ENCODE measurements at places on chromosomes 16 and 17.

GRCh38 chr16:84496991-84497390, 7.5 kb downstream of the MEAK7 start:
- no peak for DNase-seq

GRCh38 chr16:48608452-48608851, 1.5 kb downstream of the N4BP1 start:
- DNase-seq: peak; percentile 43

DNA sequence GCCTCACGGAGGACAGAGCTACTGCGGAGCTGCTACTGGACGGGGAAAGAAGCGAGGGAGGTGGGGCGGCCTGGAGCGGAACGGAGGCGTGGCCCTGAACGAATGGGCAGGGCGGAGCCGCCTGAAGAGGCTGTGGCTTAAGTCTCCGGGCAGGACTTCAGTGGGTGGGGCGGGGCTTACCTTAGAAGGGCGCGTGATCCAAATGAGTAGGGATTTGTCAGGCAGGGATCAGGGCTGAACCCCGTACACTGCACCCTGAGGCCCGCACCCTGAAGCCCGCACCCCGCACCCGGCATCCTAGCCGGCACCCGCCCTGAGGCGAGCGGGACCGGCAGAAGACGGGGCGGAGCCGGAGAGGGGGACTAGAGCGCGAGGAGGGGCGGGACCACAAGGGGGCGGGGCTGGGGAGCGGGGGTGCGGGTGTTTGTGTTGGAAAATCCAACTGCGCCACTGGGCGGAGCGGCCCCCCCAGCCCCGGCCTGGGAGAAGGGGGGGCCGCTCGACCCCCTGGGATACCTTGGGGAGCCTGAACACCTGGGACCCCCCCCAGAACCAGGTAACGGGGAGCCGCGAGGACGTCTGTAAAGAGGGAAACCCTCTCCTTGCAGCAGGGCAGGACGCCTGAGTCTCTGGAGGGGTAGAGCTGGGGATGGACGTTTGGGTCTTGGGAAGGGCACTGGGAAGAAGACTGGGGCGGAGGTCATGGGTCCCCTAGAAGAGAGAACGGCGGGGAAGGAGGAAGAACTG, at the start of gene KDM6B:
TSS of gene KDM6B (plus strand) at position 423 of the 747 bp plus-strand sequence. CDS start 11,338 bp downstream, outside the sequence.
- DNase-seq: peak; percentile 96

GRCh38 chr17:9451934-9452333, 123.7 kb downstream of the STX8 start:
- DNase-seq: no peak

- no peak for DNase-seq
Observed at GRCh38 chr16:54505549-54506213, 219.1 kb upstream of the IRX3 start.

GRCh38 chr16:16042076-16042475, 92.7 kb downstream of the ABCC1 start:
- DNase-seq: no peak

DNA sequence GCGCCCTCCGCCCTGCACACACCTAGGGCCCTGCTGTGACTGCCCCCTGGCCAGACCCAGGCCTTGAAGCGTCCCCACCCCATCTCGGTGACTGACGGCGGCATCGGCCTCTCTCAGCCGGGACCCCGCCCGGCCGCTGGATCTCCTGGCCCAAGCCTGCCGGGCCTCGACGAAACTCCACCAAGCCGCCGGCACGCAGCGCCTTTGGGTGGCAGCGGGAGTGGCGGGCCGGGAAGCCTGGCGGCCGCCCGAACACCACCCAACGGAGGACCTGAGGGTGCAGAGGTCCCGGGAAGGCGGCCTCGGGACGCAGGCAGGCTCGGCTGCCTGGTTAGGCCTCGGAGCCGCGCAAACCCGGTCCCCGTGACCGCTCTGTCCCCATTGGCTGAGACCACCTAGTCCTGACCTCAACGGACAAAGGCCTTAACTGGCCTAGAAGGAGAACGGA, 12.0 kb upstream of the TMEM97 start:
- DNase-seq: no peak

DNA sequence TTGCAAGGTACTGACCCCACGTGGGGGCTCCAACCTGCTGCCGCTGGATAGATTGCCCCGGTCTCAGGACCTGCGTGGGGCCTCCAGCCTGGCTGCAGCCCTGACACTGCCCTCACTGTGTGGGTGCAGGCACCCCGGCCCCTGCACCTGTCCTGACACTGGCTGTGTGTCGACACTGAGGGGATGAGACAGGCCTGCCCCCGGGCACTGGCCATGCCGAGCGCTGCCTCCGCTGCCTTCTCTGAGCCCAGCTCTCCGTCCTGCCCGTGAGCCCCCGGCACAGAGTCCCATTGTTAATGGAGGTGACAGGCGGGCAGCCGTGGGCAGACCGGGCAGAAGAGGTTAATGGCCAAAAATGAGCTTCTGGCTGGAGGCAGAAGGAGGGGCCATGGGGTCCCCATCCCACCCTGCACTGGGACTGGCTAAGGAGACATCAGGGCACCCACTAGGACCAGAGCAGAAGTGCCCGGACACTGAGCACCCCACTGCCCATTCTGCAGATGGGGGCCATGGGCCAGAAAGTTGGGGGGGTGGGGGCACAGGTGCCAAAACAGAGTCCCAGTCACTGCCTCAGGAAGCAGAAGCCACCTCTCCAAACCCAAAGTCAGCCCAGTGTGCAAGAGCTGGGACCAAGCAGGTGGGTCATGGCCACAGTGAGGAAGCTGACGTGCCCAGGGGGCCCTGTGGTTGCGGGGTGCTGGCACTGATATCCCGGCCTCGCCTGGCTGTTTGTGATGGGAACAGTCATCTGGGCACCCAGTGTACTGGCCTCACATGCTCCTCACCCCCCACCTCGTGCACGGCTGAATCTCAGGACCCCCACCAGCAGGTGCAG, 2.5 kb upstream of the PRR35 start:
- DNase-seq: no peak

DNA sequence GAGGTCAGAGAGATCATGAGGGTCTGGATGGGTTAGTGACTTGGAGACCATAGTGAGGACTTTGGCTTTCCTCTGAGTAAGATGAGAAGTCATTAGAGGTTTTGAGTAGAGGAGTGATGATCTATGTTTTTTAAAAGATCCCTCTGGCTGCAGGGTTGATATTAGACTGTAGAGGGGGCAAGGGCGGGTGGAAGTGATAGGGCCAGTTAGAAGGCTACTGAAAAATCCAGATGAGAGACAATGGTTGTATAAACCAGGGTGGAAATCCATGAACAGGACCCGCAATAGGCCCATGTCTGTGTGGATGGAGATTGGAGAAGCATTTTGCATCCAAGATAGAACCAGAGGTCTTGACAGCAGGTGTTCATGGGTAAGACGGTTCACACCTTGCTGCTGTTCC, 9.8 kb downstream of the ITGAL start:
- DNase-seq: no peak

DNA sequence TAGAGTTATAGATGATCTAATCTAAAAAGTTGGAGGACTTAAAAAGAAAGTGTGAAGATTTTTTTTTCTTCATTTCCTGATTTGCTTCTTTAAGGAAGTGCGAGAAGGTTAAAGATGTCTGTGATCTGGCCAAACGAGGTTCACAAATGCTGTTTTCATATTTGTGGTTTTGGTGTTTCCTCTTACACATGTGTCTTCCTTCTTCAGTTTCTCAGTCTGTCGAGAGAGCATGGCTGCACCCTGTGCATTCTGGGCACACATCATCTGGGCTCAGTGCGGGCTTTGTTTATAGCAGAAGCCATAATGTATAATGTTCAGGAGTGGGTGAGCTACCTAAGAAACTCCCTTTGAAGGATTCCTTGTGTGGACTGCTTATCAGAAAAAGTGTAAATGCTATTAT, 260.4 kb upstream of the TBX2 start:
- peak; percentile 84 for DNase-seq

- DNase-seq: no peak
Observed at GRCh38 chr17:39793301-39793872, 55.6 kb downstream of the GRB7 start.

DNA sequence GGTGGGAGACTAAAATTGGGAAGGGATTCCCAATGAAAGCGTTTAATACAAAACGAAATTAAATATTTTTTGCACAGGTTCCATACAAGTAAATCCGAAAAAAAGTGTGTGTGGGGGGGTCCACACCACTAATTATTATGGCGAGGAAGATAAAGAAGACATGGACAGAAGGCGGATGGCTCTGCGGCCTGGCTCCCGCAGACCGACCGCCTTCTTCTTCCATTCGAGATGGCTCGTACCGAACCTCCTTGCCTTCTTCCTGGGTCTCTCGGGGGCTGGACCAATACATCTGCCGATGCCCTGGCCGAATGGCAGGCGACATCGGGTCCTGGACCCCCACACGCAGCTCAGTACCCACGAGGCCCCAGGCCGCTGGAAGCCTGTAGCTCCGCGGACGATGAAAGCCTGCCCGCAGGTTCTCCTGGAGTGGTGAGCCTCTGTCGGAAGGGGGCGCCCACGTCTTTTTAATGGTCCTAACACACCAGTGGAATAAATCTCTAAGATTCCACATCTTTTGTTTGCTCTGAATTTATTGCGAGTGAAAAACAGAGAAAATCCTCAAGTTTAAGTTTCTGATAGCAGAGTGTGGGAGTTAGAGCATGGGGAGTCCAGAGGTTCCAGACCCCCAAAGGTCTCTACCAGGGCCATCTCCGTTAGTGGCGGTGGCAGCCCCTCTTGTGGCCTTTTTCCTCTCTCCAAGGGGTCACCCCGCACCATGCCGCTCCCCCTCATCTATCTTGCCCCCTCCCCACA, 1.4 kb downstream of the PRAC2 start:
- peak; percentile 77 for DNase-seq

- DNase-seq: no peak
Observed at GRCh38 chr16:22732400-22732799, 81.6 kb upstream of the HS3ST2 start.

- no peak for DNase-seq
Observed at GRCh38 chr16:83792391-83792790, 15.4 kb upstream of the HSBP1 start.

- peak; percentile 23 for DNase-seq
Observed at GRCh38 chr17:21171309-21171922, 42.5 kb downstream of the TMEM11 start.

- DNase-seq: no peak
Observed at GRCh38 chr16:54051821-54052220, 234.8 kb downstream of the IRX3 start.

DNA sequence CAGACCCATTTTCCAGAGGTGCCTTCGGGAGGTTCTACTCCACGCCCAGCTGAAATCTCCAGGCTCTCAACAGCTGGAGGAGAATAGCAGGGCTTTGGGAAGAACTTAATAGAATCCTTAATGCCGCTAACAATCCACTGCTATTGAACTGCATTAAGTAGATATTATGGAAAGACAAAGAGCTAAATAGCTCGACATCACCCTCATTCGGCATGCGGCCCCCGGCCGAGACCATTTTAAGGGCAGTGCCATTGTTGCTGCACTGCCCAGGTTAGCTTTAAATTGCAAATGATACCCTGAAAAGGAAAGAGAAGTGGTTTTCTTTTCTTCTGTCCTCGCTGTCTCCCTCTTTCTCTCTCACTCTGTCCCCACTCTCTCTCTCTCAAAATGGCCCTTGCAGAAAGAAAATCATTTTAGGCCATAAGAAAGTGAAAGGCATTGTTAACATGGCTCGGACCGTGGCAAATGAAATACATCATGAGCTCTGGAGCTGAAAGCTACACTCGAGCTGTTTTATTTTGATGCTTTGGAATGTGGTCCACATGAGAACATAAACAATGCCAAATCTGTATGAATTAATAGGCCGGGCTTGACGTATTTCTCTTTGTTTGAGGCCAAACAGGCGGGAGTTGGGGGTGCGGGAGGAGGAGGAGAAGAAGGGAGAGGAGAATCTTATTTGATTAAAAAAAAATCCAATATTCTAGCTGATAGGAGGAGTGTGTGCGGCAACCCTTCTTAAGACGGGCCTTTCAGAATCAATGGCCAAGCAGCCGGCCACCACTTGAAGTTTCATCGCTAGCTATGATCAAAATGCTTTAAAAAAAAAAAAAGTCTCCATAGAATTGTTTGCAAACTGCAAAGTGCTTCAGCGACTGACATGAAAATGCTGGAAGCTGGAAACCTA, 298.8 kb upstream of the IRX3 start:
- DNase-seq: no peak

DNA sequence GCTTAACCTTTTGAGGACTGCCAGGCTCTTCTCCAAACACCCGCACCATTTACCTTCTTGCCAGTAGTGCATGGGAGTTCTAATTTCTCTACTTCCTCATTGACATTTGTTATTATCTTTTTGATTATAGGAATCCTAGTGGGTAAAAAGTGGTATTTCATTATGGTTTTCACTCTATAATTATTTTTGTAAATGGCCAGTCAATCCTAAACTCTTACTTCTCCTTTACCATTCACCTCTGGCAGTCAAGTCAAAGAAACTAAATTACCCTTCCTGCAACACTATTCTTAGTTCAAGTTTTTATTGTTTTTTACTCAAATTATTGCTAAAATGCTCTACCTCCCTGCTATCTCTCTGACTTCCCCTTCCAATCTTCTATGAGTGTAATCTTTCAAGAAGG, 29.8 kb upstream of the ANKFY1 start:
- DNase-seq: no peak

DNA sequence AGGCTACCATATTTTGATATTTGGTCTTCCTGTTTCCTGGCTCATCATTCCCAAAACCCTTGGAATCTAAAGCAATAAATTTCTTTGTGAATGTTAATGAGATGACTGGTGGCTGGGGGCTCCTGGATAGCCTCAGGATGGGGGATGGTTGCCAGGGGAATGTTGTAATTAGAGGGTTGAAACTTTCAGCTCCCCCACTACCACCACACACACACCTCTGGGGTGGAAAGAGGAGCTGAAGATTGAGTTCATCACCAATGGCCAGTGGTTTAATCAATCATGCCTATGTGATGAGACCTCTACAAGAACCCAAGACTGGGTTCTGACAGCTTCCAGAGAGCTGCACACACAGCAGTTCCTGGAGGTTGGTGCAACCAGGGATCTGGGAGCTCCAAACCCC, 59.1 kb downstream of the HS3ST3A1 start:
- DNase-seq: no peak

DNA sequence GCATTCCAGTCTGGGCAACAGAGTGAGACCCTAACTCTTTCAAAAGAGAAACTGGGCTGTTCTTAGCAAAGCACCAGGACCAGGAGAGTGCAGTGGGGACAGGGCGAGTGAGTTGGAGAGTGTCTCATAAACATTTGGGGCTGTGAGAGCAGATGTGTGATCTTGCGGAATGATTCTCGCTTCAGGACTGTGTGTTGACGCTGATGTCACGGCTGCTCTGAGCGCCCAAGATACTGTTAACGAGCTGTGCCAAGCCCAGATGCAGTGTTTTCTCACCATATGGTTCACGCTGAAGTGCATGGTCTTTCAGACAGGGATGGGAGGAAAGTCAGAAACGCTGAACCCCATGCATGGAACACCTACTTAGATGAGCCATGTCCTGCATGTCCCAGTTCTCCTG, 438.2 kb downstream of the HS3ST4 start:
- DNase-seq: no peak

- no peak for DNase-seq
Observed at GRCh38 chr16:22075043-22075757, 17.1 kb upstream of the VWA3A start.

GRCh38 chr16:68275611-68276191, 11.4 kb downstream of the SLC7A6 start:
- peak; percentile 65 for DNase-seq
